ENCODE measurements at places on chromosomes 1 and 21.

GRCh38 chr1:1352786-1353388 is 3.7 kb upstream of the DVL1 start:
- no peak for DNase-seq

DNA sequence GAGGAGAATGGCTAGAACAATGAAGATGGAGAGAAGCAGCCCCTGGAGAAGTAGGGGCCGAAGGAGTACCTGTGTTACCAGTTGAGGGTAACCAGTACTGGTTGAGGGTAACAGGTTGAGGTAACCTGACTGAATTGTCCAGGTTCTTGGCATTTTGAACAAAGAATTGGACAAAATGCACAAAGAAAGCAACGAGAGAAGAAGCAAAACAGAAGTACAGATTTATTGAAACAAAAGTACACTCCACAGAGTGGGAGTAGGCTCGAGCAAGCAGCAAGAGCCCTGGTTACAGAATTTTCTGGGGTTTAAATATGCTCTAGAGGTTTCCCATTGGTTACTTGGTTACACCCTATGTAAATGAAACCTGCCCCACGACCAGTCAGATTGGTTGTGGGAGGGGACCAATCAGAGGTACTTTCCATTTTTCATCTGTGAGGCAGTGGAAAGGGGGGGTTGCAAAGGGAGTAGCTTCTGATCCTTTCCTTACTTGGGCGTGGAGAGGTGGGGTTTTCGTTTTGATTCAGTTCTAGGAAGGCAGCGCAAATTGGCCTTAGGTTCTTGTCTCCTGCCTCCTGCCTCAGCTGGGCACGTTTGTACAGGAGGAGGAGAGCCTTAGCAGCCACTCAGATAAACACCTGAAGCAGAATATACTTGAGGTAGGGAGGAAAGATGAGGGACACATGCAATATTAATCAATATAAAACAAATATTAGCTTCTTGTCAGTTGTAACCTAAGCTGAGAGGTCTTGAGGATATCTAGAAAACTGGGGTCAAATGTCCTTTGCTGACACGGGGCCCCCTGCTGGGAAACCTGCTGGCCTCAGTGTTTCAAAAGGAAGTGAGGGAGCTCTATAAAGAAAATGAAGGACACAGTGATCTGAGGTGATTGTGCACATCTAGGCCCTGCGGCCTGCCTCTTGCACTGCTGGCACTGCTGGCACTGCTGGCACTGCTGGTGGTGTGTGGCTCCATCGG is 14.3 kb upstream of the LSM10 start:
- no peak for DNase-seq

GRCh38 chr1:101420406-101420805 is 183.6 kb downstream of the S1PR1 start:
- DNase-seq, result no peak

DNA sequence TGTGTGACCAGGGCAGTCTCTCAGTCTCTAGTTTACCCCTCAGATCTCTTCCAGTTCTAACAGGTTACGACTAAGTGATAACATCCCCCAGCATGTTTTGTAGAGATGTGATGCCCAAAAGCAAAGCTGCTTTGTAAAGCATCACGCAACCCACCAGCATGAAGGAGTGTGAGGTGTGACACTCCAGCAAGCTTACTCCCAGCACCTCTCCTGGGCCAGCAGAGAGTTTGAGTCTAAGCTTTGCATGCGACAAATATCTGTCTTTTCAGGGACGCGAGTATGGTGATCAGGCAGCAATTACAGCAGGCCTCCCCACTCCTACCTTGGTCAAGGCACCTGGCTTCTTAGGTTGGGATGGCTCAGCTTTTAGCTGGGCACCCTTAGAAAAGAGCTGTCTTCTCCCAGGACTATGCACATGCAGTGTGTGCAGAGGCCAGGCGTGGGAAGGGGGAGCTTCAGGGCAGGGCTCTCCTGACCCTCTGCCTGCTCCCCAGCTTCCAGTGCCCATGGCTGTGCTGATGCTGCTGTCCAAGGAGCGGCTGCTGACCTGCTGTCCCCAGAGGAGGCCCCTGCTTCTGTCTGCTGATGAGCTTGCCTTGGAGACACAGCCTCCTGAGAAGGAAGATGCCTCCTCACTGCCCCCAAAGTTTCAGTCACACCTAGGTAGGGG is 48.2 kb downstream of the ELK4 start:
- DNase-seq, result no peak

- no peak for DNase-seq
These were observed 206.7 kb downstream of the CTH start for GRCh38 chr1:70617728-70618127.

DNA sequence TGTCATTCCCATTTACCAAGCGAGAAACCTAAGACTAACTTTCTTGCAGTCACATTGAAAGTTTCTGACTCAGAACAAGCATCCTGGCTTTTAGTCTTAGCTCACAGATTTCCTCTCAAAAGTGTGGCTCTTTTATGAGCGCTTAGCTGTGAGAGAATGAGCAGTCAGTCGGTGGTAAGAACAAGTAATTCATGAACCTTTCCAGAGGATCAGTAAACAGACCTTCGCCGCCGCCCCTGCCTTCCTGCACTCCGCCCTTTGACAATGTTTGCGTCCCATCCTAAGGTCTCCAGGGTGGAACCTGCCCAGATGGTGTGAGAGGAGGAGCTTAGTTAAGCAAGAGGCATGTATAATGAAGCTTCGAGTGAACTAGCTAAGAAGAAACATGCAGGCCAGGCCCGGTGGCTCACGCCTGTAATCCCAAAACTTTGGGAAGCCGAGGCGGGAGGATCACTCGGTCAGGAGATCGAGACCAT is 142.4 kb downstream of the GLUL start:
- no peak for DNase-seq

GRCh38 chr21:32423320-32424190 is 11.0 kb downstream of the EVA1C start:
- DNase-seq, result no peak

DNA sequence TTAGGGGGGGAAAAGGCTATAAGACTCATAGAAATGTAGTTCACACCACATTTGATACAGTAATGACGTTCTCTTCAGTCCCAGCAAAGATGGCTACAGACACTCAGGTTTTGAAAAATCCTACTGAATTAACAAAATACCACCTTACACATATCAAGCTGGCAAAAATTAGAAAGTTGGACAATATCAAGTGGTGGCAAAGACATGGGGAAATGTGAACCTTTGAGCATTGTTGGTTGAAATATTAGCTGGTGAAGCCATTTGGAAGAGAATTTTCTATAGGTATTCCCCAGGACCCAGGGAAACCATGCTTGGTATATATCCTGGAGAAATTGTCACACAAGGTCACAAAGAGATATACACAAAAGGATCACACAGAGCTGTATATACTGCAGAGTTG is 163.0 kb downstream of the ADSS2 start:
- no peak for DNase-seq

GRCh38 chr1:32817815-32818786 is 648 bp downstream of the S100PBP start:
- no peak for DNase-seq

GRCh38 chr1:30407865-30408580 is 315.4 kb downstream of the MATN1 start:
- no peak for DNase-seq

DNA sequence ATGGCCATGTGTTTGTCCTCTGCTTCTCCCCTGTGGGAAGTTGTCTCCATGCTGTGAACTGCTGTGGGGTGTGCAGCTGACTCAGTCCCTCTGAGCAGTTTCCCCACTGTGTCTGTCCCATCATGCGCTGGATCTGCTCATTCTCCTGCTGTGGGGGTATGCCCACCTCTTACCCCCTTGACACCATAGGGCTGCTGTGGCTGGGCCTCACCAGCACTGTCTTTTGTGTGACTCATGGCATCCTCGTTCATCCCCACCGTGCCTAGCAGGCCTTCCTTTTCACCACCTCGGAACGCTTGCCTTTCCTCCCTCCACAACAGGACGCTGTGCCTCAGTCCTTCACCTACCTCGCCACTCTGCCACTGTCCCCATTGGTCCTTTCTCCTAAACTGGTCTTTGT is 27.3 kb downstream of the VANGL2 start:
- DNase-seq, result no peak

GRCh38 chr1:43366179-43366578 is 1.6 kb downstream of the ELOVL1 start:
- DNase-seq, result no peak

DNA sequence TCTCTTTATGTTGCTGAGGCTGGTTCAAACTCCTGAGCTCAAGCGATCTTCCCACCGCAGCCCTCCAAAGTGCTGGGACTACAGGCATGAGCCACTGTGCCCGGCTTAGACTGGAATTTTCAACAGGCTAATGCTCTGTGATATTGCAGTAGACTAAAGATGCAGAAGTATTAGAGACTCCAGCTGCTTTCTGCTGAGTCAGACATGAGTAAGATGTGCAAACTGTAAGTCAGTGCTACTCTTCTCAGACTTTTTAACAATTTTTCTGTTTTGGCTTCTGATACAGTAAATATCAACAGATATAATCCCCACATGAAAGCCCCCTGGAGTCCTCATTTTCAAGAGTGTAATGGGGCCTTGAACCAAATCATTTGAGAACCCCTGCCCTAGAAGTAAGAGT is 29.3 kb upstream of the NLRP3 start:
- DNase-seq, result no peak

- no peak for DNase-seq
These were observed 15.3 kb upstream of the SGIP1 start for GRCh38 chr1:66518654-66519053.

GRCh38 chr1:218991089-218991488 is 182.6 kb upstream of the LYPLAL1 start:
- no peak for DNase-seq

DNA sequence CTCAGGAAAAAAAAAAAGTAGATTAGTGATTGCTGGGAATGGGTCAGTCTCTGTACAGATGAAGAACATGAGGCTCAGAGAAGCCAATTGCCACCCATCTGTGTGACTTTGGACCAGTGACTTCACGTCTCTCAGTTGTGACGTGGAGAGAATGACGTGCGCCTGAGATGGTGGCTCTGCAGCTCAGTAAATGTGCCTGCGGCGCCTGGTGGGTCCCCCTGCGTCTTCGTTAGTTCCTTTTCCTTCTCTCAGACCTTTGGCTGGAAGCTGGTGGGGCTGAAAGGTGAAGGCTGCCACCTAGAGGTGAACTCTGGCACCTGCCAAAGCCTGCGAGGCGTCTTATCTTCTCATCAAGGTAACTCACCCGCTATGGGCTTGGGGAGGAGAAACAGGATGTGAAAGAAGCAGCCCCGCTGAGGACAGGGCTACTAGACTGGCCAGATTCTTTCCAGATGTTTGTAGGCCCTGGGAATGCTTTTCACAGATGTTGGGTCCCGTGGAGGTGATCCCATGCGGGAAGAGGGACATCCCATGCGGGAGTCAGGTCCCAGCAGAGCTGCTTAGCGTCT is 8.7 kb upstream of the E2F2 start:
- DNase-seq, result peak; percentile 84

- no peak for DNase-seq
These were observed 159.3 kb downstream of the TSEN15 start for GRCh38 chr1:184210862-184211261.

DNA sequence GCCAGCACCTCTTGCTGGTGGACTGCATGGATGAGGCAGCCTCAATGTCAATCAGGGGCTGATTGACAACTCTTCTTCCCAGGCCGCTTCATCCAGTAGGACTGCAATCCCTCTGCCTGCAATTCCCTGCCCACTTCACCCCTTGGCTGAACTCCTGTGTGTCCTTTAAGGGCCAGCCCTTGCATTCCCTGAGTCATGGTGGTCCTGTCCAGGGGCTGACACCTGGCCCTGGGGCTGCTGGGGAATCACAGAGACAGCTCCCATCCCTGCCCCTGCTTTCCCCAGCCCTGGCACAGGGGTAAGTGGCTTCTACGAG is 4.6 kb upstream of the EPS8L3 start:
- DNase-seq, result no peak

DNA sequence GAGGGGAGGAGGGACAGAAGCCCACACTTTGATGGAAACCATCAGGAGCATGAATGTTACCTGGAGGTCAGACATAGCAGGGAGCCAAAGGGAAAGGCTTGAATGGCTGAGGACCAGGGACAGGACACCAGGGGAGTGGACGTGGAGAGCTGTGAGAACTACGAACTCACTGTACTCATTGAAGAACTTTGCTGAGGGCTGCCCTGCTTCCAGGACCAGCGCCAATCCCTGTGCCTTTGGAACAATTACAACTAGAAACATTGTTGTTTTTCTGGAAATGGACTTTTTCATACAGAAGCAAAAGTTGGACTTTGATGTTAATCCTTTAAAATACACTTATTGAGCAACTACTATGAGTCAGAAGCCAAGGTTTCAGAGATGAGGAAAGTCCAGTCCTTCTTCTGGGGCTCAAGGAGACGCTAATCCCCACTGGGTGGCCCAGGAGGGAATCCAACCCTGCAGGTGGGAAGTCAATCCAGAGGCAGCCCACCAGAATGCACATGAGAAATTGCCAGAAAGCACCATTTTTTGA is 12.9 kb downstream of the TSPAN2 start:
- DNase-seq, result no peak

DNA sequence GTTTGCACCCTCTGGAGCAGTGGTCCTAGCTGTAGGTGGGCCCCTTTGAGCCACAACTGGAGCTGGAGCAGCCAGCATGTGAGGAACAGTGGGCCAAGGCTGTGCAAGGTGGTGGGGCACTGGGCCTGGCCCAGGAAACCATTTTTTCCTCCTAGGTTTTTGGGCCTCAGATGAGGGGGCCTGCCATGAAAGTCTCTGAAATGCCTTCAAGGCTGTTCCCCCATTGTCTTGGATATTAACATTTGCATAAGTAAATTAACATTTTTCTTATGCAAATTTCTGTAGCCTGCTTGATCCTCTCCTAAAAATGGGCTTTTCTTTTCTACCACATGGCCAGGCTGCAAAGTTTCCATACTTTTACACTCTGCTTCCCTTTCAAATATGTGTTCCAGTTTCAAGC is 212.0 kb downstream of the NTNG1 start:
- no peak for DNase-seq

GRCh38 chr1:163870666-163871065 is 548.9 kb downstream of the NUF2 start:
- DNase-seq, result no peak

GRCh38 chr1:205920159-205920558 is 23.1 kb downstream of the SLC26A9 start:
- DNase-seq, result no peak

DNA sequence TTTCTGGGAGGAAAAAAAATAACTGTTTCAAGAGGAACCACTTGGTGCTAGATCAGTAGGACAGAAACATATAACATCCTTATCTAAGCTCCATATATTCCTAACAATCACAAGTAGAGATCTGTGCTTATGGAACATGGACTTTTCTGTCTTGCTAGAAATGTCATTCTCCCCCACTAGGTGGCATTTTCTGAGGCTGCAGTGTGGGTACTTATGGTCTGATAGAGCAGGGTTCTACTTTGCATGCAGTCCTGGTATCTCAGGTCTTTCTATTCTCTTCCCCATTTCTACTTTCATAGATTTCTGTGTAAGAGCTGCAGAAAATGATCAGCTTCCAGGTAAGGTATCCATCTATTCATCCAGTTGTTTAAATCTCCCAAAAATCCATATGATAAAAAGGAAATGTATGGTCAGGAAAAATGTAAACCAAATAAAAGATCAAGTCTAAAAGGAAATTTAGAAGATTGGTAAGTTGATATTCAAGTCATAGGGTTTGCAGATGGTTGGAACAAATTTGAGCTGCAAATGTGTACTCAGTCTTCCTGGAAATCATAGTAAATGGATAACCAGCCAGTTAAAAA is 1.5 kb downstream of the ZNF684 start:
- DNase-seq, result no peak

GRCh38 chr1:165671526-165671925 is 26.8 kb downstream of the ALDH9A1 start:
- DNase-seq, result no peak

All from activated CD8-positive, alpha-beta memory T cell treated with anti-CD3 and anti-CD28 coated beads for 4 hours (primary cell).